ENCODE measurements at places on chromosomes 12 and 14.

DNA sequence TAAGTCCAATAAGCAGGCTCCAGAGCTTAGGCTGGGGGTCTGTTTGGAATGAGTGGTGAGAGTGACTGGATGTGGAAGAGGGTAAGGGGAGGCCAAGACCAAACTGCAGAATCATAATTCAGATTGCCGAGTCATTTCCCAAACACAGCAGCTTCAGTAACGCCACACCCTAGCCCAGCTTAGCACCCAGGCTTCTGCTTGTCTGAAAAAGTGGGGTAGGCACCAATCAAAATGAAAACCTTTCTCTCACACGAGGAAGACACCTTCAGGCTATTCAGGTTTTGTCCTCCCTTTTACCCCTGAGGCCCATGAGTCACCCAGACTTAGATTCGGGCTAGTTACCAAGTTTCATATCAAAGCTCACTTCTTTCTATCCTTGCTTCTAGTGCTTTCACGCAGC, 306.1 kb downstream of the DAD1 start:
- DNase-seq: no peak

GRCh38 chr12:131102991-131103668, 149.4 kb downstream of the ADGRD1 start:
- DNase-seq: no peak

GRCh38 chr14:87644689-87645088, 348.3 kb downstream of the GALC start:
- no peak for DNase-seq

DNA sequence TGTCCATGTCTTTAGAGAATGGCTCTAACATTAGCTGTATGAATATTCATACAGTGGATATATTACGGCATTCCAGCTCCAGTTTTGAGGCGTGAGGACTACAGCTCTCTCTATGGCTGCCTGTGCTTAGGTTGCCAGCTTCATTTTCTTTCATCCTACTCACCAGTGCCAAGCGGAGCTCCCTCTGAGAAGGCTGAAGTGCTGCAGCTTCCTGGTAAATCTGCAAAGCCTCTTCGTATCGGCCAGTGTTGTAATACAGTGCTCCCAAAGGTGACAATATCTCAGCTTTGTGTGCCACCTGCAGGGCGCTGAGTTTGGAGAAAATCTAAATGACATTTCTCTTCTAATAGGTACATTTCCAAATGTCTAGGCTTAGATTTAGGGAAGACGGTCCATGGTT, 19.8 kb upstream of the OVCH1 start:
- no peak for DNase-seq

DNA sequence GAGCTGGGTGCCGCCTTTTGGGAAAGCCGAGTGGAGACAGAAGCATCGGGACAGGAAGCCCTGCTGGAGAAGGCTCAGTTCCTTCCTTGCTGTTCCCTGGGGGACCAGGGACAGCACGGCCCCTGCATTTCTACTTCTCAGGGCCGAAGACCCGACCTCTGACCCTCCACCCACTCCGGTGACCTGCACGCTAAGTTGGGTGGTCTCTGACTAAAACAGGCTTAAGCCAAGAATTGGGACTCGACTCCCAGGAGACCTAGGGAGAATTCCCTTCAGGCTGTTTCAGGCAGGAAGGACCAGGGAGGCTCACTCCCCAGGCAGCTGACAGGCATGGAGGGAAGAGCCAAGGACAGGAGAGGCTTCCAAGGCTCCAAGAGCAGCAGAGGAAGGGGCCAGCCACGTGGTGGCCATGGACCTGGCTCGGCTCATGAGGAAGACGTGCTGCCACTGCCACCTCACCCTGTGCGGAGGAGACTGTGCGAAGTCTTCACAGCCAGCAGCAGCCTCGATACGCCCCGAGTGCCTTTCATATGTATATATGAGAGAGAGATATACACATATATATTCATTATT, 43.9 kb downstream of the DCAF4 start:
- DNase-seq: no peak

DNA sequence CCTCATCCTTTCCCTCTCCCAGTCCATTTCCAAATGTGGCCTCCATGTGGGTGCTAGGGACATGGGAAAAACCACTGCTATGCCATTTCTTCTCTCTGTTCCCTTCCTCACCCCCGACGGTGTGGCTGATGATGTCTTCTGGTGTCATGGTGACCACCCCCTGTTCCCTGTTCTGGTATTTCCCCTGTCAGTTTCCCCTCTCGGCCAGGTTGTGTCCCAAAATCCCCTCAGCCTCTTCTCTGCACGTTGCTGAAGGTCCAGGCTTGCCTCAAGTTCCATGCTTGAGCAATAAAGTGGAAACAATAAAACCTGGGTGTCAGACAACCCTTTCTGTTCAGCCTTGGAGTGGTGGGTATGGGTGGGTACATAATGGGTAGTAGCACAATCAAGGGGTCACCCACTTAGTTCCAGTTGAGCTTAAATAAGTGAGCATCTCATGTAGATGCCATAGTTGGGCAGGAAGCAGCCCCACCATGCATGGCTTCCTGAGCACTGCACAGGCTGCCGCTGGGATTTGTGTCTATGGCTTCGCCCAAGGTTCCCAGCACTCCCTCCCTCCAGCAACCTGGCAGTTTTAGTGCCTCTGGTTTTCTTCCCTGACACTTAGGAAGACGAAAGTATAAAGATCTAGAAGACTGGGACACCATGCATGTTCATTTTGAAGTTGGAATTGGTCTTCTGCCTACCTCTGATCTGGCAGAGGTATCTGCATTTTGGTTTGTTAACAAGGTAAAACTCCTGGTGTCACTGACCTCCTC, 8.7 kb upstream of the ITFG2 start:
- no peak for DNase-seq

DNA sequence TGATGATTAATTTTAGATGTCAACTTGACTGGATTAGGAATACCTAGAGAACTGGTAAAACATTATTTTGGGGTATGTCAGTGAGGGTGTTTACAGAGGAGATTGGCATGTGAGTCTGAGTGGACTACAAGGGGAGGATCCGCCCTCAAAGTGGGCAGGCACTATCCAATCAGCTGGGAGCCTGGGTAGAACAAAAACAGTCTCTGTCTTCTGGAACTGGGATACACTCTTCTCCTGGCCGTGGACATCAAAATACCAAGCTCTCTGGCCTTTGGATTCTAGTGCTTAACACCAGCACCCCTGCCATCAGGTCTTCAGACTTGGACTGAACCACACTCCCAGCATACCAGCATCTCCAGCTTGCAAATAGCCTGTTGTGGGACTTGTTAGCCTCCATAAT, 4.4 kb upstream of the SCAF11 start:
- DNase-seq: no peak

- no peak for DNase-seq
Observed at GRCh38 chr12:94988471-94988870, 15.0 kb downstream of the NDUFA12 start.

DNA sequence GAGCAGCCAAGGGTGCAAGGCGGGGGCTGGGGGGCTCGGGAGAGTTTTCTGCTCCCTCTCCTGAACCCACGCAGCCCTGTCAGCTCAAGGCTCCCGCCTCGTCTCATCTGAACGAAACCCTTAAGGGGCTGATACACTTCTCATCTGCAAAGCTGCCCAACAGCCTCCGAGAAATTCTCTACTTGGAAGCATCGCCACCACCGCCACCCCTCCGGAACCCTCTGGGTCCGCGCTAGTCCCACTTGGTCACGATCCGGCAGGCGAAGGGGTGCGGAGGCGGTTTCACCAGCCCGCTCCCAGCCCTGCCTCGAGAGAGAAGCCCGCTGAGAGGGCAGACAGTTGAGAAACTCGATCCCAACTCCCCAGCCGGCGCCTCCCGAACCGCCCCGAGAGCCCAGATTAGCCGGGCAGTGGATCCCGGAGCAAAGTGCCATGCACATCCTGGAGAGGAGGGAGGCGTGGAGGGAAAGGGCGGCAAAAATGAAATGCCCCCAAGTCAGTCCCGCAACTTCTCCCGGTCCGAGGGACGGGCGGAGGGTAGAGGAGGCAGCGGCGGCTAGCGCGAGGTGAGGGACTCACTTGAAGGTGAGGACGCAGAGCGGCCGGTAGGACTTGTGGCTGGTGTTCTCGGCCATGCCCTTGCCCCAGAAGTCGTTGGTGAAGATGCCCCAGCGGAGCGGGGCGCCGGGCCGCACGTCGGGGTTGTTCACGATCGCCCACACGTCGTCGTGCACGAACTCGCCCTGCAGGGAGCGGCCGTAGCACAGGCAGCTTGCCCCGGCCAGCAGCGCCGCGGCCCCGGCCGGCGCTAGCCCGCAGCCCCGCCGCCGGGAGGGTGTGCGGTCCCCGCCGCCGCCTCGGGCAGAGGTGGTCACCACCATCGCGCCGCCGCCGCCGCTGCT, 620 bp downstream of the TMTC1 start:
- DNase-seq: peak; percentile 1

DNA sequence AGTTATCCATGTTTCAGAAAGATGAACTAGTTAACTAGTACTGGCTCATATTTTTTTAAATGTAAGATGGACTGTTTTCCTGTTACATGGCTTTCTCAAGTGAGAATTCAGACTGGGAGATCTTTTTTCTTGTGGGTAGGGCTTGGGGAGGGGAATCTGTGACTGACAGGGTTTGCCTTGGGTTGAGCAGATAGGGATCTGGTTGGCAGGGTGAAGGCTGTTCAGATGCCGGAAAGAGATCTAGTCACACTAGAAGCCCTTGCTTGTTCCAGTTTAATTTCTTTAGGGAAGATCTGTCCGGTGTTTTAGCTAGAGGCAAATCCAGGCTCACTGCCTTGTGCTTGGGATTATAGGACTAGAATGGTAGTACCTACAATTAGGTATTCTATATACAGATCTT, 63.2 kb downstream of the FBXO33 start:
- DNase-seq: no peak

DNA sequence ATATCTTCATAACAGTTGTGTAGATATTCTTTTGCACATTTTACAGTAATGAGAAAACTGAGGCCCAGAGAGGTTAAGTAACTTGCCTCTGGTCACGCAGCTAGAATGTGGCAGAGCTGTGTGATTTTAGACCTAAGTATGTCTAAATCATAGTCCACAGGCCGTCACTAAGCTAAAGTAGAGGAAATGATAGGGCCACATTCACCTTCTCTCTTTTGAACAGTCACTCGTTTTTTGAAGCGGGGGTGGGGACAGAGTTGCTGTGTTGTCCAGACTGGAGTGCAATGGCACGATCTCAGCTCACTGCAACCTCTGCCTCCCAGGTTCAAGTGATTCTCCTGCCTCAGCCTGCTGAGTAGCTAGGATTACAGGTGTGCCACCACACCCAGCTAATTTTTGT, 68.5 kb downstream of the RASSF3 start:
- no peak for DNase-seq

DNA sequence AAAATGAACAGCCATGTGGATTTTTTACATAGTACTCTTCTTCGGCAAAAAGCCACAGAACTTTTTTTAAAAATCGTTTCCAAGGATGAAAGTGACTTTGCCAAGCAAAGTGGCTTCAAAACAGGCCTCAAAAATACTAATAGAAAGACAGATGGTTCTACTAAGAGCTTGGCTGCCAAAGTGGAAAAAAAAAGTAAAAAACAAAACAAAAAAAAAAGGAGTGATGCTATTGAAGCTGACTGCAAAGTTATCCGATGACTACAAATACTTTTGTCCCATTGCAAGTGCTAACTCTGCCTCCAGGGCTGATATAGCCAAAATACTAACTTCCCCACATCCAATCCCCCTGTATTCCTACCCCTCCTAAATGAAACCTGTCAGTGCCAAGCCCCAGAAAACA, 277.6 kb downstream of the SOX5 start:
- DNase-seq: no peak

GRCh38 chr12:68368327-68368726, 36.2 kb upstream of the MDM1 start:
- no peak for DNase-seq

GRCh38 chr14:59849411-59850130, 21.0 kb downstream of the RTN1 start:
- DNase-seq: no peak

- DNase-seq: no peak
Observed at GRCh38 chr14:101008631-101009336, 105.3 kb upstream of the RTL1 start.

GRCh38 chr14:55276736-55277135, 5.5 kb downstream of the FBXO34 start:
- DNase-seq: no peak

- DNase-seq: no peak
Observed at GRCh38 chr12:93784339-93785086, 107.3 kb downstream of the CRADD start.

GRCh38 chr12:18552829-18553228, 185.0 kb downstream of the PLCZ1 start:
- DNase-seq: no peak

DNA sequence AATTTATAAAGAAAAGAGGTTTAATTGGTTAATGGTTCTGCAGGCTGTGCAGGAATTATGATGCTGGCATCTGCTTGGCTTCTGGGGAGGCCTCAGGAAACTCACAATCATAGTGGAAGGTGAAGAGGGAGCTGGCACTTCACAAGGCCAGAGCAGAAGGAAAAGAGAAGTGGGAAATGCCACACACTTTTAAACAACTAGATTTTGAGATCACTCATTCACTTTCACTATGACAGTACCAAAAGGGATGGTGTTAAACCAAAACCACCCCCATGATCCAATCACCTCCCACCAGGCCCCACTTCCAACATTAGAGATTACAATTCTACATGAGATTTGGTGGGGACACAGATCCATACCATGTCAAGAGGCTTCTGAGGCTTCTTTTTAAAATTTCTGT, 62.6 kb downstream of the SLC38A4 start:
- no peak for DNase-seq

- DNase-seq: no peak
Observed at GRCh38 chr14:105857220-105857825, 330.9 kb downstream of the TMEM121 start.

DNA sequence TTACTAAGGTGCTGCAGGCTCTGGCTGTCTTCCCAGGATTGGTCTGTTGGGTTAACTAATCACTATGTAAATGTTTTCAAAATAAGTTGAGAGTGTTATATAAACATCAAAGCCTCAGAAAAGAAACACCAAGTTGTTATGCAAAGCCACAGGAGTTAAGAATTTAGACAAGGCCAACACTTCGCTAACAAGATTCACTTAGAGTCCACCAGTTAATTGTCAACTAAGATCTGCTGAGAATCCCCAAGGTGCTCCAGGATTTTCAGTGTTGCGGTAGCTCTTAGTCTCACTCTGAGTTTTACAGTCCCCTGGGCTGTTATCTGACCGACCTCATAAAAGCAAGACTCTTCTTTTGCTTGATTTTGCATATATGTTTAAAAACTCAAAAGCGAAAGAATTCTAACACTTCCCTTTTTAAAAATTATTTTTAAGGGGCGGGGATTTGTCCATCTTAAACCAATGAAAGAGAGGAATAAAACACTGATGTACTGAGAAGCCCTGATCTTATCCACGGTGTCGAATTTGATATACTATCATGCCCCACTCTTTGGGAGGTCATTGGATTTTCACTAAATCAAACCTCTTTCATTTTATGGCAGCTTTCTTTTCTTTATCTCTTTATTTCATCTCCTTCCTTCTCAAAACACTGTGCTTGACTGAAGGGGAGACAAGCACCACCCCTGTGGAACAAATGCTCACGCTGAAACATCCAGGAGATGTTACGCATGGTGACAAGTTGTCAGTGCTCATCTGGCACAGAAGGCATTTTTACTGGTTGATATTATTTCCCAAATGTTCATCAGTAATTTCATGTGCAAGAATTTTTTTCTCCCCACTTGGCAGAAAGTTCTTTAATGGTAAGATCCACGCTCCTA, 7.0 kb downstream of the NIN start:
- no peak for DNase-seq

Measured in activated T-cell treated with anti-CD3 and anti-CD28 coated beads for 48 hours (primary cell).